WERI-Rb-1 (cell line): ENCODE measurements at places on chromosomes 5 and 9.

DNA sequence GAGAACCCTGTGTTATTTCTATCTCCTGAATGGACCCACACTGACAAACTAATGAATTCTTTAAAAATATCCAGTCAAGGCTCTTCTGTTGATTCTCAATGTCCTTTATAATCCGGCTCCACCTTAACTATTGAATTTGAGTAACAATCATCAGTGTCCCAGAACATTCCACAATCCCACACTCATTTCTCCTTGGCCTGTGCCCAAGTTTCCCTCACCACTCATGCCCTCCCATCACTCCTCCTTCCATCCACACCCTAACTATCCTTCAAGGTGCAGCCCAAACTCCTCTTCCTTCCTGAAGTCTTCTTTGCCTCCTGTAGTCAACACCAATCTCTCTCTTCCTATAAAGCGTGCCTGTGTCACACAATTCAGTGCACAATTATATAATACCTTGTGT is 106.1 kb downstream of the NUDT12 start:
- DNase-seq = no peak

DNA sequence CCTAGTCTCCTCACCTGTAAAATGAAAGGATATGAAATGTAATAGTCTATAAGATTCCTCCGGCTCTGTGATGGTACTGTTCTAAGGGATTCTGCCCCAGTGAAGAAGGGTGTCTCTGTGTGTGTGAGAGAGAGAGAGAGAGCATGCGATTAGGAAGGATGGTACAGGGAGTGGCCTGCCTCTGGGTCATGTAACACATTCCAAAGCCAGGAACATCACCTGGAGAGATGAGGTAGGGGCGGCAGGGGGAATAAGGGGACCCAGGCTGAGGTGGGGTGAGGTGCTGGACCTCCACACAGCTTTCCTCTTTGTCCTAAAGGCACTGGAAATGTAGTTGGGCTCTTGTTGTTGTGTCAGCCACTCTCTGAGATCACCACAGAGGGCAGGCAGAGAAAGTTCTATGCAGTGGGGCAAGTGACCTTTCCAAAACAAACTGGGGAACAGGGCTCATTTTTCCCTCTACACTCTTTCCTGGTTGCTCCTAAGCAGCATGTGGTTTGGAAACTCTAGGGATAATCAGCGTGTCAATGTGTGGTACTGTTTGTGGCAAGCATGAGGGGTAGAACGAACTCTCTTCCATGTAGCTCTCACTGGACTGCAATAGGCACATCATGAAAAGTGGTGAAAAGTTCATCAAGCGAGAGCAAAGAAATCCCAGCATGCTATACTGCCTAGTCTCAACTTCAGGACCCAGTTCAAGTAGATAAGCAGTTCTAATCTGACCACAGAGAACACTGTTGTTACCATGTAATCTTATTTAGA is 65.0 kb downstream of the SEMA6A start:
- no peak for DNase-seq

- no peak for DNase-seq
These were observed 502.6 kb upstream of the CDH6 start for GRCh38 chr5:30690931-30691330.

- no peak for DNase-seq
These were observed 17.0 kb downstream of the NIPSNAP3B start for GRCh38 chr9:104780796-104781395.

- no peak for DNase-seq
These were observed 33.9 kb downstream of the DOCK2 start for GRCh38 chr5:169670769-169671525.

DNA sequence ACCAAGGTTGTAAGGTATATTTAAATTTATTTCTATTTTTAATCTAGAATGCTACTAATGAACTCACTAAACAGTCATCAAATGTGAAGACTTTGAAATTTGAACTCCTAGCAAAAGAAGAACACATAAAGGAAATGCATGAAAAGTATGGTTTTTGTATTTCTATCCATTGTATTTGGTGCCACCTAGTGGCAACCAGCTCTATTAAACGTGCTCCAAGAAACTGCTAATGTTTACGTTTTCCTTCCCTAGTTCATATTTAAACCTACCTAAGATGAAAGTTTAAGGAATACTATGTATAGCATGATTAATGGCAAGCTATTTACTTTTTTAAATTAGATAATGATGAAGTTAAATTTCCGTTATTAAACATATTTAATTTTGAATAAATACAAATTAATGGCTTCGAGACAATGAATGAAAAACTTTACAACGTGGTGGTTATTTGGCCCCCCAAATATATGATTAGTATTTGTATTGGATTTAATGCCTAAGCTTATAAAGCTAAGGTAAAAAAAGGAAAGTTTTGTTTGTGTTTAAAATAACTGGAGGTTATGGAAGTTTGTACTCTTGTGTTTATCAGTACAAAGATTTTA is 115.9 kb upstream of the SH3GL2 start:
- peak; percentile 17 for DNase-seq

GRCh38 chr9:90939351-90939750 is 137.7 kb downstream of the SYK start:
- no peak for DNase-seq

GRCh38 chr5:120260651-120261050 is 203.4 kb upstream of the PRR16 start:
- DNase-seq = no peak

DNA sequence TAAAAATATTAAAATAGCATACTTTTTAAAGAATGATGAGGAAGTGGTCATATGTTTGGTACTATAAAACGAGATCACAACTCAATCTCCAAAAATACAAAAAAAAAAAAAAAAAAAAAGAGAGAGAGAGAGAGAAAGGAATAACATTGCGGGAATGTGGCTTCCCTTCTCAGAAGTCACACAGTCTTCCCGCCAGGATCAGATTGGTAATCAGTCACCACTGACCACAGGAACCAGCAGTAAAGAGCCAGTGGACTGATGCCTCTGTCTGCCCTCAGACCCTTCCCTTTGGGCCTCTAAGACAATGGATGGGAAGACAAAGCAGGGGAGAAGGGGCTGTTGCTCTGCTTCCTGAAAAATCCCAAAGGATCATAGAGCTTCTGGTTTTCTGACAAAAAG is 104.9 kb downstream of the KLHL3 start:
- DNase-seq = no peak

DNA sequence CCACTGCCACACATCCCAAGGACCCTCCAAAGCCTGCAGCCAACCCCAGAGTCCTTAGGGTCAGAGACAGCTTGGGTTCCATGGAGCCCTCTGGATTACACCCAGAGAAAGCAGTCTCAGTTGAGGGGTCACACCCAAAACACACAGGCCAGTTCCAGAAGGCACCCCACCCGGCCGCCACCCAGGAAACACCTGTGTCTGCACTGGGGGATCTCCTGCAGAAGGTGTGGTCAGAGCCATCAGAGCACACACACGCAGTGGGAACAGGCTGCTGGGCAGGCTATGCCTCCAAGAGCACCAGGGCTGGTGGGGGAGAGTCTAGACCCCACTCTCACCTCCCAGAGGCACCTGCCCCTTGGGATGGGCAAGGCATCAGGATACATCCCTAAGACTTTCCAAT is 27.3 kb downstream of the NIPAL4 start:
- DNase-seq = no peak

- peak; percentile 65 for DNase-seq
These were observed 77.9 kb downstream of the HMCN2 start for GRCh38 chr9:130343445-130343918.

DNA sequence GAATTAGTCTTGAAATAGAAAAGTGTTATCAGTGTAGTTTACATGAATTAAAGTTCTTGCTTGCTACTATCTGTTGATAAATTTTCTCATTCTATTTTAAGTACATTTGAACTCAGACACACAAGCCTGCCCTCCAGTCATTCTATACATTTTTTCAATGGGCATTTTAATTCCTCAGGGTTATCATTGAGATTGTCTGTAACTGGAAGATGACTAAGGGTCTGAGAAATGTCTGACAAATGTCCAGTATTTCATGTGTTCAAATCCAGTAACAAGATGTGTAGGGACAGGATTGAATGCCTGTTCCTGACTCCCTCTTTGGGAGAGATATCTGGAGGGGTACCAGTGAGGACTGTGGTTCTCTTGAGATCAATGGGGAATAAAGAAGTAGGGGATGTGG is 223.9 kb upstream of the ADAMTSL1 start:
- DNase-seq = no peak

- no peak for DNase-seq
These were observed 11.0 kb upstream of the FAM81B start for GRCh38 chr5:95380103-95380628.

GRCh38 chr5:116436674-116437350 is 137.8 kb downstream of the SEMA6A start:
- DNase-seq = no peak

GRCh38 chr5:77920359-77921058 is 144.4 kb upstream of the TBCA start:
- no peak for DNase-seq

GRCh38 chr5:105238561-105238960 is 1676.0 kb upstream of the NUDT12 start:
- DNase-seq = no peak

DNA sequence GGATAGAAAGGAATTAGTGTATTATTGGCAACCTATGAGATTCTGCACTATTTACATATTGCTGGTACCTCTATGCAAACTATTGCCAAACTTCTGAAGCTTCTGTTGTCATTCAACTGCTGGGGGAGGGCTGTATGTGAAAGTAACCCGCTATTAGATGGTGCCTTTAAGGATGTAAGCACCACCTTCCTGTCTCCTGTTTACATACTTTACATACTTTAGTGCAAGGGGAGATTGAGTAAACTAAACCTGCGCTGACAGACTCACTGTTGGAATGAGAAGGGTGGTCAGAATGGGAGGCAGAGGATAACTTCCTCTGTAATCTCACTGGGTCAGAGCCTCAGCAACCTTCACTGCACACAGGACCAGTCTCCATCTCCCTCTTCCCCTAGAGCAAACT is 123.8 kb downstream of the NR3C1 start:
- no peak for DNase-seq

- DNase-seq = peak; percentile 70
These were observed 85.7 kb upstream of the MELK start for GRCh38 chr9:36486933-36487481.

DNA sequence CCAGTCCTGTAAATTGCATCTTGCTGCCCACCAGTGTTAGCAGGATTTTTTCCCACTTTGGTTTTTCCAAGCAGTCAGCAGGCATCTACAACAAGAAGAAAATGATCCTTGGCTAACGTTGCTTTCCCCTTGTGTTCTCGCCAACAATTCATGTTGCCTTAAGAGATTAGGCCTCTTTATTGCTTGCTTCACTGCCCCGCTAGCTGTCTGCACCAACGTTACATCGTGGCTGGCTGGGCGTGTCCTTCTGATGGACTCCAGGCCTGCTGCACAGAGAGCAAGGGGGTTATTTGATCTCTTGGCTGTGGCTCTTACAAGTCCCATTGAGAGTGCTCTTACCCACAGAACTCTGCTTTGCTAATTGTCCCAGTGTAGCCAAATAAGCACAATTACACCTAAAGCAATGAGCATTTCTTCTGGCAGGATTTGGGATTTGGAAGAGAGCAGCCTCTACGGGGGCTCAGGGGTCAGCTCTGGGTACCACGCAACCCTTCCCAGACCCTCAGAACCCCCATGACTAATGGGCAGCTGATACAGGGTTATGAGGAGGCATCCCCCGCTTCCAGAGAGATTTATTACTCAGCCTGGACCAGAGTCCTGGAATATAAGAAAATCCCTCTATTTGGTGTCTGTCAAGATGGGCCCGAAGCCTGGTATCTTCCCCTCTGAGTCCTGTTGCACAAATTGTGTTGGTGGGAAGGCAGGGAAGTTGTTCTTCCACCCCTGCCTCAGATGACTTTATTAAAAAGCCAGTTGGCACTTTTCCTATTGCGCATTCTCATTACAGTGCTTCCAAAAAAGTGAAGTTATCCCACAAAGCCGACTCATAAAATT is 17.6 kb downstream of the DCANP1 start:
- DNase-seq = peak; percentile 87

DNA sequence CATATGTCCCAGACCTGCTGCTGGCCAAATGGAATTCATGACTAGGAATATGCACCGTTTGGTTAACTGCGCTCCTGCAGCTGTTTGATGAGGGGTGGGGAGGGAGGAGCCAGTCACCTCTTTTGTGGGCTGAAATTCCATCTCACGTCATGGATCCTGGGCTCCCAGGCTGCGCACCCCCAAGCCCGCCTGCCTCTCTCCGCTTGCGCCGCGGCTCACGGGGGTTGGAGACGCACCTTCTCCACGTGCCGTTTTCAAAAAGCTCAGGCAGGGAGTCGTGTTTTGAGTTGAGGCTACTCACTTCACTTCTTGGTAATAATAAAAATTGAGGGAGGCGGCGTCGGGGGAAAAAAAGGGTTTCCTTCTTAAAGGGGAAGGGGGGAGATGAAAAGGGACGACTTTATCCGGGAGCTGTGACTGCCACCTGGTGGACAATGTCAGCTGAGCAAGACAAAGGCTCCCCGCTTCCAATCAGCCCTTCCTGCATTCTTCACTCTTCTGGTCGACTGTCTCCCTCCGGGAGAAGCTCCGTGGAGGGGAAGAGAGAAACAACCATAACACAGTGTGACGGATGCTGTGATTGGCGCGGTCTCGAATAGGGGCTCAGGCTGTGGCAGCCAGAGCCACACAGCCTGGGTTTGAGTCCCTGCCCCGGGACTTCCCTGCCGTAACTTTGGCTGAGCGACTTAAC is 15.9 kb upstream of the C5orf47 start:
- peak; percentile 81 for DNase-seq

DNA sequence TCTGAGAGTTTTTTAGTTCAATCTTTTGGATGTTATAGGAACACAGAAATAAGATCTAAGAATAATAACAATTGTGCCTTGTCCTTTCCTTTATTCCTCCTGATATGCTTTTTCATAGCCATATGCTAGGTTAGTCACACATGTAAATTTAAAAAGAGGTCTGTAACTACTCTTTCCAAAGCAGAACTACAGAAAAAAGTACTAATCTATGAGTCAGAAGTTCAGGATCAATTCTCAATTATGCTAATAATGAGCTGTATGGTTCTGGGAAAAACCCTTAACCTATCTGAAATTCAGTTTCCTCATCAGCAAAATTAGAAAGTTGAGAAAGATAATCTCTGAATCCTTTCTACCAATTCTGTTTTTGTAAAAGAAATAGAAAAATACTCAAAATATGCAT is 44.4 kb downstream of the ANKRD31 start:
- no peak for DNase-seq

GRCh38 chr5:172280929-172281328 is 2.6 kb downstream of the UBTD2 start:
- peak; percentile 65 for DNase-seq

GRCh38 chr9:112601636-112602035 is 115.0 kb downstream of the KIAA1958 start:
- DNase-seq = no peak

GRCh38 chr9:36217256-36217968 is 26.7 kb downstream of the CLTA start:
- no peak for DNase-seq

GRCh38 chr9:114938687-114939575 is 8.5 kb upstream of the TNFSF8 start:
- no peak for DNase-seq

DNA sequence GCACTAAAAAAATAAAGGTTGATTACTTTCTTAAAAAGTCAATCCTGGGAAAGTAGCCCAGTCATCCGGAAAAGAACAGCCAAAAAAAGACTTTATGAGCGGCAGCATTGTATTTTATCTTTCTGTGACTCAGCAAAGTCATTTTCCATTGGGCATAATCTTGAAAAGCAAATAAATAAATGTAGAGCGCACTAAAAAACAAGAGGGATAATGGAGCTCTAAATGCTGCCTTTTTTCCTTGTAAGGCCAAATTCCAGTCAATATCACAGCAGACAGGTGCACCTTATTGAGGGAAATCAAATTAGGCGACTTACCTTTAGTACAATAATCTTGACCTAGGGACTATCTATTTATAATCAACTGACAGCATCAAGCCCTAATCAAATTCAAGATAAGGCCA is 266.8 kb downstream of the MTRR start:
- no peak for DNase-seq
